ENCODE measurements at places on chromosomes 6 and 20.
A peak's percentile ranks its signal among the peaks of the same experiment; 100 is the strongest.

GRCh38 chr20:41274152-41274551 lies 43.4 kb downstream of the ZHX3 start:
- no peak for DNase-seq

- DNase-seq = peak; percentile 93
Observed at GRCh38 chr20:4065391-4065844, 50.1 kb upstream of the RNF24 start.

- DNase-seq = no peak
Observed at GRCh38 chr20:52383995-52384621, 192.5 kb upstream of the ZFP64 start.

- DNase-seq = peak; percentile 19
Observed at GRCh38 chr20:19056909-19057308, 155.5 kb upstream of the SLC24A3 start.

DNA sequence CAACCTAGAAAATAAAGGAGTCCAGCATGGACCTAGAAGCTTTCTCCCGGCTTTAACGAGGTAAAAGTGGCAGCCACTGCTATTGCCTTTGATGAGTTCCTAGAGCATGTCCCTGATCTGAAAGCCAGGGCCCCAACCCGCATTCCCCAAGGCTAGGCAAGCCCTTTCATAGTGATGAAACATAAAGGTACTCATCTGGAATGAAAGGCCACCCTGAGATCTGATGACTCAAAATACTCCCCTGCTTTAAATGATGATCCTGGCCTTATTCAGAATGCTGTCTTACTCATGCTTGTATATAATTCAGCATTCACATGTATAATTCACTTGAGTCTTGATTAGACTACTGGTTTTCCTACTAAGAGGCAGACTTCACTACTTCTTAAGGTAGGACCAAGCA lies 21.3 kb downstream of the TTPAL start:
- DNase-seq = no peak
